ENCODE measurements at places on chromosomes 6 and 20.

GRCh38 chr20:46350201-46350985 is 42.1 kb upstream of the CDH22 start:
- DNase-seq: no peak

DNA sequence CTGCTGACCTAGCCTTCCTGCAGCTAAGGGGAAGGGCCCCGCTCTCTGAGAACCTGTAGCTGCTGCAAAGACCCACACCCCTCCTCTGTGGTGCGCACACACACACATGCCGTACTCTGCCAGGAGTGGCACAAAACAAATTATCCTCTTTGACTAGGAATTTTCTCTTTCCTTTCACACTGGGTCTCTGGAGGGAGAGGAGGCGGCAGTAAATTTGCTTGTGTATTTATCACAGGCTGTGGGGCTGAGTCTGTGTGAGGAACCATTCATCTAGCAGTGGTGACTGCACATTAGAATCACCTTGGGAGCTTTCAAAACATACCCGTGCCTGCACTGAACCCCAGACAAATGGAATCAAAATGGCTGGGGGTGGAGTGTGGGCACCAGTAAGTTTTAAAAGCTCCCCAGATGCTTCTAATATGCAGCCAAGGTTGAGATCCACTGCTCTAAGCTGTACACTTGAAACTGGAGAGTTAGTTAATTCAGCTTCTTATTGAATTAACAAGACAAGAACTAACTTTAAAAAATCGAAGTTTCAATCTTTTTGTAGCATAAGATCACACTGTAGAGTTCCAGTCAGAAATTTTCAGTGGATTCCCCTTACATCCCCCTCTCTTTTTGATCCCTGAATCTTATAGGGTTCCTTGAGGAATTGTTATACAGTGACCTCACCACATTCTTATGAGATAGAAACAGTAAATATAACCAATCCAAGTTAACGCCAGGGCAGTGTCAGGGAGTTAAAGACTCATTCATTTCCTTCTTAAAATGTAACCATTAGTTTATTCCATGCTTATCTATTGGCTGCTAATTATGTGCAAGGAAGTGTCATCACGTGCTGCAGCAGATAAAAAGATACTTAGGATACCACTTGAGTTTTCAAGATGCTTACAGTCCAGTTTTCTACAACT is 29.8 kb upstream of the GMDS start:
- DNase-seq: no peak

DNA sequence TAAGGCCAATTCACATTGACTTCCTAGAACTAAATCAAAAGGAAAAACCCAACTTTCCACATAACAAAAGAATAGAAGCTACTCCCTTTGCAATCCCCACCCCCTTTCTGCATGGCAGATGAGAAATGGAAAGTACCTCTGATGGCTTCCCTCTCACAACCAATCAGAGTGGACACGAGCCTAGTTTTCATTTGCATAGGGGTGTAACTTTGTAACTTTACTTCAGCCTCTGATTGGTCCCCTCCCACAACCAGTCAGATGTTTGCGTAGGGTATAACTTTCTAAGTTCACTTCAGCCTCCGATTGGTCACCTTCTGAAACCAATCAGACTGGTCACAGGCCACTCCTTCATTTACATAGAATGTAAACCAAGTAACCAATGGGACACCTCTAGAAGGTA is 328.5 kb downstream of the CDH26 start:
- DNase-seq: no peak

GRCh38 chr20:25270829-25271251 is 23.0 kb downstream of the PYGB start:
- DNase-seq: no peak

DNA sequence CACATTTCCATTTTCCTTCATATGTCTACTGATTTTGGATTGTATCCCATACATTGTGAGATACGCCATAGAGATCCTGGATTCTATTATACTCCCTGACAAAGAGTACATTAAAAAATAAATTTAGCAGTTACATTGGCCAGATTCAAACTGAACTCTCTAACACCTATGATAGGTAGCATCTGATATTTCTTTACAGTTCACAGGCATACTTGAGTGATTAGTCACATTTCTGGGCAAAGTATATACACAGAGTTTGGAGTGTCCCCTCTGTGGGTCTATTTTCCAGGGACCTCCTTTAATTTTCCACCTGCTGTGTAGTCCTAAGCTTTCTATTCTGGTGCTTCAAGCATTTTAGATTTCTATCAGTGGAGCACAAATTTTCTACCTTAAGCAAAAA is 96.4 kb downstream of the TBC1D32 start:
- DNase-seq: no peak

- DNase-seq: peak; percentile 82
Observed at GRCh38 chr6:35688605-35689322, at the start of gene FKBP5. Gene FKBP5, minus strand, starts transcription at chr6:35688915. Its CDS starts 46,091 bp downstream, at chr6:35642824.

DNA sequence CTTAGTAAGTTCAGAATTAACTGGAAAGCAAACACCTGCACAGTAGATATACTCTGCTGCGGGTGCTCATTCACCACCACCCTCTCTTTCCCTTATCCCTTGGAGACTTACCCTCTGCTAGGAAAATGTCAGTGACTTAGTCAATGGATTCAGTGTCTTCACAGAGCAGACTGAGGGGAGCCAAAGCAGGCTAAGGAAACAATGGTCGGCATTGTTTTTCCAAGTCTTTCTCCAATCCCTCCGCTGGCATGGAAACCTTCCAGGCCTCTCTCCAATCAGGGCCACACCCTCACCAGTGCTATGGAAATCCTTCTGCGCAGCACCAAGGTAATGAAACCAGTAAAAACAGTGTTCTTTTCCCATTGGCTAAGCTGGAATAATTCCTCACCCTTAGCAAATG is 531.2 kb downstream of the TFAP2B start:
- DNase-seq: no peak

- no peak for DNase-seq
Observed at GRCh38 chr20:20083807-20084206, 31.5 kb downstream of the CFAP61 start.

DNA sequence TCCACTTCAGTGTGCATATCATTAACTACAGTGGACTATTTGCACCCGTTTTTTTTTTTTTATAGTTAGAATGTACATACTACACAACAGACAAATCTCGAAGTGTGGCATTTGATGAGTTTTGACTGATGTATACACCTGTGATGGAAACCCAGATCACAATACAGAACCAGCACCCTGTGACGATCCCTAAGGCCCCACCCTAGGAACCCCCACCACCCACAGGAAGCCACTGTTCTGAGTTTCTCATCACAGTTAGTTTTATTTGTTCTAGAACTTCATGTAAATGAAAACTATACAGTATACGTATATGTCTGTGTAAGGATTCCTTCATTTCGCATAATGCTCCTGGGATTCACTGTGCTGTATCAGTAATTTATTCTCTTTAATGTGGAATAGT is 102.8 kb downstream of the IRF4 start:
- DNase-seq: no peak

GRCh38 chr6:144681334-144681733 is 396.2 kb downstream of the UTRN start:
- no peak for DNase-seq

- DNase-seq: no peak
Observed at GRCh38 chr6:41470029-41470330, 76.2 kb upstream of the FOXP4 start.

GRCh38 chr6:22444330-22444729 is 125.0 kb upstream of the HDGFL1 start:
- DNase-seq: no peak

DNA sequence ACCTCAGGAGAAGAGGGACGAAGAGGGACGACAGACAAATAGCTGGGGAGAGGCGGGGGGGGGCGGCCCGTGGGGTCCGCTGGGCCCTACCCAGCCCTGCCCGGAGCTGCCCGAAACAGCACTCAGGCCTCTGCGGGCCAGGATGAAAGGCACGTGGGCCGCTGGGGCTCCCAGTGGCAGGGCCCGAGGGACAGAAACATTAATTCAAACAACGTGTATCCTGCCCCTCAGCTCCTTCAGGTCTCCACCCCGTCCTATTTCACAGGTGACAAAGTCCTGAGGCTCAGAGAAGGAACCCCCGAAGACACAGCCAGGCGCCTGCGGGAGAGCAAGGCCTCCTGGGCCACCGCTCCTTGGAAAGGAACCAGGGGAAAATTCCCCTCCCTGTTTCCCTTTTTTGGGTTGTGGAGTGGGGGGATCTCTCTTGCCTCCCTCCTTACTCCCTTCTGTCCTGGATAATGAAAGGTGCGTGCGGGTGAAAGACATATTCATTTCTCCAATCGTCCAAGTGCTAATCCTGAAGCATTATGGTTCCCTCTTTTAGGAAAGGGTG is 93.3 kb downstream of the RNASET2 start:
- DNase-seq: no peak

DNA sequence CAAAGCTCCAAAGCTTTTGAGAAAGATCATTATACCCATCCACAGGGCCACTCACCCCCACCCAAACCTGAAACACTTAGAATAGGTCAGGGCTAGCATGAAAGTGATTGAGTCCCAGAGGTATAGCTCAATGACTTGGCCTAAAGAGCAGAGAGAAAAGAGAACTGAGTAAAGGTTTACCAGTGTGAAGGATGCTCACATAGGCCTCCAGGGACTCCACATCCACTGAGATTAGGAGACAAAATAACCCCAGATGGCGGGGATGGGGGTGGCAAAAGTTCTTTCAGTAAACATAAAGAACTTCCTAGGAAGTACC is 12.2 kb downstream of the SAYSD1 start:
- DNase-seq: no peak

- peak; percentile 33 for DNase-seq
Observed at GRCh38 chr6:33313105-33313708, 671 bp downstream of the TAPBP start.

- DNase-seq: no peak
Observed at GRCh38 chr6:23137611-23138010, 568.2 kb downstream of the HDGFL1 start.

DNA sequence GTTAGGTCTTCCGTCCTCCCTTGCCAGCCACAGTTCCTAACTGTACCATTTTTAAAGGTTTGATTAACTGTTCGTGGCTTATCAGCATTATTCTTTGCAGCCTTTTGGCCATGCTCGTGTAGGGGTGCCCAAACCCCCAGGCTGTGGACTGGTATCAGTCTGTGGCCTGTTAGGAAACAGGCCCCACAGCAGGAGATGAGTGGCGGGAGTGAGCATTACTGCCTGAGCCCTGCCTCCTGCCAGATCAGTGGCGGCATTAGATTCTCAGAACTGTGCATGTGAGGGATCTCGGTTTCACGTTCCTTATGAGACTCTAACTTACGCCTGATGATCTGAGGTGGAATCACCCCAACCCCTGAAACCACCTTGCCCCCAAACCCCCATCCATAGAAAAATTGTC is 79.3 kb downstream of the TBC1D7 start:
- no peak for DNase-seq

- no peak for DNase-seq
Observed at GRCh38 chr20:12610871-12611270, 397.9 kb upstream of the SPTLC3 start.

GRCh38 chr20:37243937-37244571 is 17.6 kb downstream of the GHRH start:
- no peak for DNase-seq

- DNase-seq: no peak
Observed at GRCh38 chr6:101747160-101747559, 353.7 kb downstream of the GRIK2 start.

DNA sequence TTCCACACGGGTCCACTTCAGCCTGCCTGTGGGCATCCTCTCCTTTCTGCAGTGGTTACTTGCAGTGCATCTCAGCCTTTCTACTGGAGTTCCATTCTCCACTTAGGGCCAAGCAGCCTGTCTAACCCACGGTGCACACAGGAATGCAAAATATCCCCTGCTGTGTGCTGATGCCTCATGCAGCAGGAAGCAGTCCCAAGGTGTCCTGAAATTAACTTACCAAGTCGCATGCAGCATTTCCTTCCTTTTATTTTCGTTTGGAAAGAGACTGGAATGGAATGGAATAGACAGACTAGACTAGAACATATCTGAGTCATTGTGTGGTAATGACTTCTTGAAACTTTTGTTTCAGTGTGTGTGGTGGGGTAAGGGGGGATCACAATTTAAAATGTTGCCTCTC is 25.9 kb upstream of the FOXQ1 start:
- DNase-seq: no peak

DNA sequence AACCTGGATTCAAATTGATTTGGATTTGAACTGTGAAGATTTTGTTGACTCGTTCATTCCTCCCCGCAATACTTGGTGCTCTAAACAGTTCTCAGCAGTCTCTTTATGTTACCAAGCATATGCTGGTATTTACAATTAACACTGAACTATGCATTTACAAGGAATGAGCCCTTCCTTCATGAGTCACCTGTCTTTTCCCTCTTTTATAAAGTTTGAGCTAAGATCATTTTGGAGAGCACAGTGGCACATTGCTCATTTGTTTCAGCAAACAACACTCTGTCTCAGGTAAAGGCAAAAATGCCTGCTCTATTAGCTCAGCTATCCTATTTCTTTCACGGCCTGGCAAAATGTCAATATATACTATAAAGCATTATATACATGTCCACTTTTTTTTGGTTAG is 285.4 kb downstream of the PHACTR1 start:
- no peak for DNase-seq

GRCh38 chr20:40654876-40655275 is 34.2 kb downstream of the MAFB start:
- DNase-seq: no peak

DNA sequence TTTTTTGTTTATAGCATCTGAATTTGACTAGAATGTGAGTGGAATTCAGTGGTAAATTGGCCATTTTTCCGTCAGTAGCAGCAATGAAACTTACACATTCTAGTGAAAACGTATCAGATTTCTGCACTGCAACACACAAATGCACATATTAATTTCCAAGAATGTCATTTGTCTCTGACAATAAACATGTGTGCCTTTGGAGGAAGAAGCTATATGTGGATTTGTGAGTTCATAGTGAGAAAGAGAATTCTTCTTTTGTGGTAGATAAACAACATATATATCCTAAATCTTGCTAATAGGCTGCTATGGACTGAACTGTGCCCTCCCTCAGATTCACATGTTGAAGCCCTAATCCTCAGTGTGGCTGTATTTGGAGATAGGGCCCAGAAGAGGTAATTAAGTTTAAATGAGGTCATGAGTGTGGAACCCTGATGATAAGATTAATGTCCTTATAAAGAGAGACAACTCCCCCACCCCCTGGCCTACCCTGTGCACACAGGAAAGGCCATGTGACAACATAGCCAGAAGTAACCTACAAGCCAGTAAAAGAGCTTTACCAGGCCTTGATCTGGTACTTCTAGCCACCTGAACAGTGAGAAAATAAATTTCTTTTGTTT is 200.2 kb upstream of the EYA4 start:
- no peak for DNase-seq

- peak; percentile 17 for DNase-seq
Observed at GRCh38 chr6:24974182-24975171, 38.7 kb upstream of the RIPOR2 start.

GRCh38 chr20:1687053-1687452 is 29.5 kb upstream of the SIRPG start:
- DNase-seq: no peak

All from activated CD4-positive, alpha-beta T cell treated with anti-CD3 and anti-CD28 coated beads, Interleukin-2, amount 50 U/mL, for 1 hour (primary cell).